ENCODE measurements at places on chromosomes 5 and 9. TPM values are rescaled to one million over a fixed set of nuclear protein-coding genes. Genes with fewer than 3 reads are reported as not detected.

Gene RABL6
- total RNA-seq, result 77.6 TPM

Gene IL3
- not detected for total RNA-seq

Gene NDUFS6
- 125 TPM for total RNA-seq

Gene CNOT8
- total RNA-seq, result 37.0 TPM

Gene NDUFAF2
- 72.4 TPM for total RNA-seq

Gene NR5A1
- total RNA-seq, result 0.09 TPM

Gene SCGB3A2
- not detected for total RNA-seq

Gene SLC25A48
- total RNA-seq, result not detected

Gene PCDHA9
- not detected for total RNA-seq

Gene SETX
- 20.1 TPM for total RNA-seq

Gene CXCL14
- total RNA-seq, result 0.10 TPM

Gene IFNE
- 1.7 TPM for total RNA-seq

Gene SPINK13
- not detected for total RNA-seq

Gene SOX30
- total RNA-seq, result not detected

Gene LRRC19
- total RNA-seq, result not detected

Gene P4HA2
- total RNA-seq, result 50.6 TPM

Gene IRX1
- total RNA-seq, result not detected

Gene PTPN3
- 16.0 TPM for total RNA-seq

Gene FNIP1
- 11.1 TPM for total RNA-seq

Gene MSX2
- 4.9 TPM for total RNA-seq

Gene PTGER4
- 4.5 TPM for total RNA-seq

Gene EQTN
- total RNA-seq, result not detected

Gene CCDC192
- not detected for total RNA-seq

Gene HOMER1
- total RNA-seq, result 4.0 TPM

Gene NTRK2
- not detected for total RNA-seq

Gene SPATA31E1
- not detected for total RNA-seq

Gene SHOC1
- total RNA-seq, result not detected

Gene ADAMTS16
- 1.8 TPM for total RNA-seq

Gene SLCO4C1
- total RNA-seq, result not detected

Gene UNC5A
- 0.46 TPM for total RNA-seq

Gene C9
- not detected for total RNA-seq

Gene OR13C5
- total RNA-seq, result not detected

Measured in A549 treated with GW870086 at 1 μM for 4 hours (cell line).